ENCODE measurements at places on chromosomes 1 and 21. TPM values are rescaled to one million over a fixed set of nuclear protein-coding genes. Genes with fewer than 3 reads are reported as not detected.

The ETV3L gene
- total RNA-seq: not detected

- no peak for DNase-seq
Observed at GRCh38 chr1:183034682-183035081, 11.5 kb downstream of the LAMC1 start.

The CNR2 gene
- not detected for total RNA-seq

DNA sequence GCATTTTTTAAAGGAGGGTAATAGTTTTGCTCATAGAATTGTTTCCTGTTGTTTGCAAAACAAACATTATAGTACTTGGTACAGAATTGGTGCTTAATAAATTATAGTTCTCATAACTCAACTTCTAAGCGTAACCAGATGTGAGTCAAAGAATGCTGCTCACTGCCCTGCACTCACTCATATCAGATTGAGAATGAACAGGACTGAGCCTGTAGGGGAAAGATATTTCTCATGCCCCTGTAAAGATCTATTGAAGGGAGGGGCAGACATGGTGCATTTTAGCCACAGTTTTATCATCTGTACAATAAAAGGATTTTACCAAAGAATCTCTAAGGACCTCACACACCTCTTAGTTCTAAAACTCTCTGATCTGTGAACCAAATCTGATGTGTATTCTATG, 358.5 kb downstream of the SEC16B start:
- DNase-seq: no peak

GRCh38 chr21:44853601-44854390, 19.7 kb downstream of the PTTG1IP start:
- DNase-seq: no peak
